ENCODE measurements at places on chromosomes 6 and 20.

GRCh38 chr20:34815636-34816035, 9.8 kb downstream of the NCOA6 start:
- no peak for DNase-seq
- no peak overlapping the region for H3K27ac ChIP-seq
- H3K27me3 ChIP-seq: no peaks in the 10 kb centered on the region
- H3K4me3 ChIP-seq: no peak overlapping the region
- H3K36me3 ChIP-seq: no peaks in the 10 kb centered on the region
- no peaks in the 10 kb centered on the region for H3K4me1 ChIP-seq

DNA sequence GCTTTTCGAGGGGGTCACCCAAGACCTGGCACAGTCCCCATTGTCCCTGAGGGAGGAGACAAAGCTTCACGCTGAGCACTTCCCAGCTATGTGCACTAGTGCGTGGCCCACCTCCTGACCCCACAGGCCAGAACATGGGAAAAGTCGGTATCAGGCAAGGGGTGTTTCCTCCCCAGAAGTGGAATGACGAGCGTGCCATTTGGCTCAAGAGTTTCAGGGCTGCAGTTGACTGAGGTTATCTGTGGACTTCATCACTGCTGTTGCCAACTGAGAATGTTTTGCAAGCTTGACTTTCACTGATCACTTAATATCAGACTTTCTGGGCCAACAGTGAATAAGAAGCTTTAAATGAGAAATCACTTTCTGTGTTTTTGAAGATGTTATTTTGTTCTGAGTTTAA, 137.0 kb upstream of the AFDN start:
- no peaks in the 10 kb centered on the region for H3K27me3 ChIP-seq
- no peaks in the 10 kb centered on the region for H3K36me3 ChIP-seq
- no peak overlapping the region for H3K4me3 ChIP-seq
- H3K27ac ChIP-seq: no peak overlapping the region
- peak; percentile 37 for DNase-seq

DNA sequence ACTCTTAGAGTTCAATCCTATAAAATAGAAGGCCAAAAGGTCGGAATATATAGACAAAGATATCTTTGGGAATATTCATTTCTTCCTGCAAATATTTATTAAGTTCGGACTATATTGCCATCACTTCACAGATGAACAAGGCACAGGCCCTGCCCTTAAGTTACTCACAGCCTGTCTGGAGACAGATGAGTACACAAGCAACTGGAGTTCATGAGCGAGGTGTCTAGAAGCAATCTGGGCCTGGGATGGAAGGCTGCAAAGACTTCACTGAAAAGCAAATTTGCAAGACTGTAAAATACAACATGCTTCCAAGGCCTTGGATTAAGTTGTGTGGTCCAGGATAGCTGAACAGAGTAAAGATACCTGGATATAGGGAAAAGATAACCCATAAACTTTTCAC, 56.7 kb upstream of the CEP85L start:
- no peaks in the 10 kb centered on the region for H3K36me3 ChIP-seq
- DNase-seq: peak; percentile 3
- H3K4me1 ChIP-seq: peaks cover 15% of the 10 kb centered on the region
- no peak overlapping the region for H3K27ac ChIP-seq
- no peaks in the 10 kb centered on the region for H3K27me3 ChIP-seq

DNA sequence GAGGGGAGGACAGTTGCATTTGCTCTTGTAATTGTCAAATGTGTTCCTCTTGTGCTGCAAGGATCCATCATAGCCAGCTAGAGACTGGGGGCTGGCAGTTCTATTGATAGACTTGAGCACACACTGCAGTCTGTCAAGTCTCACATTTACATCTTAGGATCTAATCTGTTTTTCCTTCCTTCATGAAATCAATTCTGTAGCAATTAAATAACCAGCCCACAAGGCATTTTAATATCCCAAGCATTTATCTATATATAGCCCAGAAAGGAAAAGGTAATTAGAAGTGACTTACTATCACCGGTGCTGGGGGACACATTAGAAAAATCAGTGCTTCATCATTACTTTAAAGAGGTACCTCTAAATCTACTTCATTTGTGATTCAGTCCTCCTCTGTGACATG, 143.0 kb upstream of the STXBP5 start:
- H3K27ac ChIP-seq: no peak overlapping the region
- no peaks in the 10 kb centered on the region for H3K27me3 ChIP-seq
- DNase-seq: no peak
- H3K36me3 ChIP-seq: no peaks in the 10 kb centered on the region

GRCh38 chr6:128422200-128422599, 98.2 kb downstream of the PTPRK start:
- no peak overlapping the region for H3K27ac ChIP-seq
- no peak overlapping the region for H3K4me3 ChIP-seq
- H3K36me3 ChIP-seq: no peaks in the 10 kb centered on the region
- H3K4me1 ChIP-seq: no peaks in the 10 kb centered on the region

DNA sequence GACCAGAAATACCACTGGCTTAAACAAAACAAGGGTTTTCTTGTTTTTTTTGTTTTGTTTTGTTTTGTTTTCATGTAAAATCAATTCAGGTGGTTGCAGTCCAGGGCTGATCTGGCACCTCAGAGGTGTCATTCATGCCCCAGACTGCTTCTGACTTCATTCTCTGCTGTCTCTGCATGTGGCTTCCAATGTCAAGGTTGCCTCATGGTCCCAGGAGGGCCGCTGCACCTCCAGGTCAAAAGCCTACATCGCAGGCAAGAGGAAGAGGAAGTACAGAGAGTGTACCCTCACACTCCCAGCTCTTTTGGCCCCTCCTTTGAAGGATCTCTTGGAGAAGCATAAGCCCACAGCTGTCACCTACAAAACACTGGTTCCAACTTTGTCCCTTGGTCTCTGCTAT, 1.4 kb upstream of the BTN3A1 start:
- DNase-seq: no peak
- H3K27ac ChIP-seq: no peak overlapping the region
- H3K4me3 ChIP-seq: no peak overlapping the region
- no peaks in the 10 kb centered on the region for H3K27me3 ChIP-seq
- H3K36me3 ChIP-seq: no peaks in the 10 kb centered on the region

DNA sequence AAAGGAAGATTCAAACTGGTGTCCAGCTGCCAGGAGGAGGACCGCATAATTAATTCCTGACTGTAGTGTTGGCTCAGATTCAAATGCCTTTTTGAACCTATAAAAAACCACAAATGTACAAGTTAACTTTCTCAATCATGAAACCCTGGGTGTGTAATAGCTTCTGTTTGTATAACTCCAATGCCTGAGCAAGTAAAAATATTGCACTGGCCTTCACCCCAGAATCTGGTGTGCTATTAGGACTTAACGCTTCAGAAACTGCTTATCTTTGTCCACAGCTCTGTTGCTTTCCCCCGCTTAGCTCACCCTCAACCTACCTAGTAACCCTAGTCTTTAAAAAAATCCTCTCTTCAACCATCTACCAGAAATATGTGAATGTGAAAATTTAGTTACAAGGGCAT, 119.1 kb upstream of the MAP7 start:
- no peak overlapping the region for H3K27ac ChIP-seq
- H3K4me3 ChIP-seq: no peak overlapping the region
- H3K4me1 ChIP-seq: no peaks in the 10 kb centered on the region
- no peak for DNase-seq
- no peaks in the 10 kb centered on the region for H3K27me3 ChIP-seq
- no peaks in the 10 kb centered on the region for H3K36me3 ChIP-seq

- no peak for DNase-seq
- H3K36me3 ChIP-seq: no peaks in the 10 kb centered on the region
- H3K4me1 ChIP-seq: no peaks in the 10 kb centered on the region
- H3K27ac ChIP-seq: no peak overlapping the region
These were observed 117.4 kb upstream of the GRIK2 start for GRCh38 chr6:101276066-101276465.

GRCh38 chr20:23654000-23654399, 16.2 kb upstream of the CST3 start:
- H3K27me3 ChIP-seq: no peaks in the 10 kb centered on the region
- H3K4me1 ChIP-seq: no peaks in the 10 kb centered on the region
- no peak overlapping the region for H3K4me3 ChIP-seq
- H3K36me3 ChIP-seq: no peaks in the 10 kb centered on the region

DNA sequence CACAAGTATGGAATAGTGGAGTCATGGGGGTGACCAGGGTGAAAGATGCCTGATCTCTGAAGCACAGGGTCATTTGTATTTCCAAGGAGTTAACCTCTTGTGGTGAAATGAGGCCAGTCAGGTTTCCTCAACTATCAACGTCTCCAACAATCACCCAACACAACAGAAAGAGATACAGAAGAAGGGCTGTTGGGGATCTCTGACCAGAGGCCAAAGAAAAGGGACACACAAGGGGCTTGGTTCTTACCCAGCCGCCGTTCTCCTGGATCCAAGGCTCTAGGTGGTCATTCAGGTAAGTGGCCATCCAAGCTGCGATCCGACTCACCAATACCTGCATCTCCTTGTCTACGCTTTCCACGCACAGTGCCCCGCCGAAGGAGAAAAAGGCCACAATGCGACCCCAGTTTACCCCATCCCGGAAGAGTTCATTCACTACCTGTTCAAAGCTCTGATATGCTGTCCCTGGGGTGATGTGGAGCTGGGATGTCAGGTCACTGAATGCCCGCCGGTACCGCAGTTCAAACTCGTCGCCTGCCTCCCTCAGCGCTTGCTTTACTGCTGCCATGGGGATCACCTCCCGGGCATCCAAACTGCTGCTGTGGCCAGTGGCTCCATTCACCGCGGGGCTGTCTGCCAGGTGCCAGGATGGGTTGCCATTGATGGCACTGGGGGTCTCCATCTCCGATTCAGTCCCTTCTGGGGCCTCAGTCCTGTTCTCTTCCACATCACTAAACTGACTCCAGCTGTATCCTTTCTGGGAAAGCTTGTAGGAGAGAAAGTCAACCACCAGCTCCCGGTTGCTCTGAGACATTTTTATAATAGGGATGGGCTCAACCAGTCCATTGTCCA, 1.0 kb downstream of the BCL2L1 start:
- H3K27ac ChIP-seq: no peak overlapping the region
- no peaks in the 10 kb centered on the region for H3K27me3 ChIP-seq
- DNase-seq: no peak
- peaks cover 16% of the 10 kb centered on the region for H3K4me1 ChIP-seq
- no peak overlapping the region for H3K4me3 ChIP-seq

DNA sequence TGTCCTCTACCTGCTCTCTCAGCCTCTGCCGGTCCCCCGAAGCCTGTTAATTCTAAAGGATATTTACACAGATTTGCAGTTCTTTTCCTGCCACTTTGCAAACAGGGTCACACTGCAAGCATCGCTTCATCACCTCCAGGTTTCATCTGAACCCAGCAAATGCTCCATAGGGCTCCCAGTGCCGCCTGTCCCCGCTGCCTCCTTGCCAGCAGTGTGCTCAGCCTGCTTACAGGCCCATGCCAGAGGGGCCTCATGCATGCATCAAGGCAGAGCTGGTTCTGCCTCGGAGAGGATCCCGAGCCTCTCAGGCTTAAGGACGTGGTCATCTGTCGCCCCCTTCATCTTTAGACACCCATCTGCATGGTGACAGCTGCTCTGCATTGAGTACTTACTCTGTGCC, 10.5 kb downstream of the SIRPA start:
- H3K36me3 ChIP-seq: no peaks in the 10 kb centered on the region
- no peak overlapping the region for H3K27ac ChIP-seq
- no peak overlapping the region for H3K4me3 ChIP-seq
- no peaks in the 10 kb centered on the region for H3K27me3 ChIP-seq
- no peak for DNase-seq

DNA sequence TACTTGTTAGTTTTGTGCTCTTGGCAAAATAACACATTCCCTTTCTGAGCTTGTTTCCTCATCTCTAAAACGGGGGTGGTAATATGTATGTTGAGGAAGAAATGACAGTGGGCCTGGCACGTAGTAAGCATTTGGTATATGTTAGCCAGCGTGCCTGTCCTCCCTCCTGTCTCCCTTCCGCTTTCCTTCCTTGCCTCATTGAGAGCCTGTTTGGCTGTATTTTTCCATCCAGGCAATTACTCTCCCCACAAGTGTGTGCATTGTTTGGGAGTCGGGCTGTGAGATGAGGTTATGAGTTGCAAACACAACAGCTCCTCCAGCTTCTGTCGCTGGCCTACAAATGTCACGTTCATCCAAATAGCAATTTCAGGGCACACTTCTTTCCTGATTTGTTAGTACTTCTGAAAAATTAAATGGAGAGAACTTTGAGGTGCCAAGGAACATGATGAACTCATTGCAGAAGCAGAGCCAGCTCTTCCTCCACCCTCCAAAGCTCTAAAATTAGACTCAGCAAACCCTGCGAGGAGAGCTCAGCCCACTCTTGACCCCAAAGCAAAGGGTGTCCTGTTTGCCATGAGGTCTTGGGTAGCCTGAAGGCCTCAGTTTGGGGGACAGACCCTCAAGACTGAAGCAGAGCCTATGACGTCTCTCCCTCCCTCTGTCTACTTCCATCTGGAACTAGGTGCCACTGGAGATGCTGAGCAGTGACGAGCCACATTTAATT, 50.7 kb upstream of the TOX2 start:
- no peak overlapping the region for H3K4me3 ChIP-seq
- no peak for DNase-seq
- no peak overlapping the region for H3K27ac ChIP-seq
- no peaks in the 10 kb centered on the region for H3K4me1 ChIP-seq
- H3K36me3 ChIP-seq: no peaks in the 10 kb centered on the region

GRCh38 chr6:7114744-7115458, 7.1 kb downstream of the RREB1 start:
- no peak overlapping the region for H3K4me3 ChIP-seq
- peaks cover 28% of the 10 kb centered on the region for H3K4me1 ChIP-seq
- no peaks in the 10 kb centered on the region for H3K27me3 ChIP-seq
- H3K36me3 ChIP-seq: no peaks in the 10 kb centered on the region

DNA sequence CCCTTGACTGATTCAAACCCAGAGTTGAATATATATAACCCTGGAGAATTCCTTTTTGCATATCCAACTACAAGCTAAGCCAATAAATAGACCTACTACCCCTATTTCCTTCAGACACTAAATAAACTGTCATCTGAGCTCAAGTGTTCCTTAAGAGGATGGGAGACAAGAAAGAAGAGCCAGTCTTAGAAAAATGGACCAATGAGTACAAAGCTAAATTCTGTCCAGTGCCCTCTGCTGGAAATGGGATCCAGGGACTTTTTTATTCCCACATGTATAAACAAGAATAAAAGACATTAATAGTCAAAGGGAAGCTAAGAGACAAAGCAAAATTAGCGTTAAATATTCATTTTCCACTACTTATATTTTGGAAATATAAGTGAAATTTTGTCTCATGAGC, 4.8 kb downstream of the PPP1R10 start:
- no peak overlapping the region for H3K27ac ChIP-seq
- peaks cover 3% of the 10 kb centered on the region for H3K4me1 ChIP-seq

DNA sequence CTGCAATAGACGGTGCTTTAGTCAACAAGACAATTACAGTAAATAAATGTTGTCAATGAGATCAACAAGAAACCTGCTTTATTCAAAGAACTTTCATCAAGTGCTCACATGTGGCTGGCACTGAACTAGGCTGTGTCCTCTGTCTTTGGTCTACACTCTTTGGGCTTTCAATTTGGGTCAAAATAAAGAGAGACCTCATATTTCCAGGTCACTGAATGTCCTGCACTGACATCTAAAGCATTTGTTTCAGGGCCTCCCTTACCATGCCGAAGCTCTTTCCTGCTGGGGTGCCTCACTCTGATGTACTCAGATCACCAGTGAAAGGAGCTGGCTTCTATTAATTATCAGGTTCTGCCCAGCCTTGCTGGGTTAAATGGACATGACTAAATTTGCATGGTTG, 32.0 kb downstream of the PDE7B start:
- H3K27ac ChIP-seq: no peak overlapping the region
- H3K4me3 ChIP-seq: no peak overlapping the region
- no peaks in the 10 kb centered on the region for H3K4me1 ChIP-seq
- no peaks in the 10 kb centered on the region for H3K27me3 ChIP-seq
- no peaks in the 10 kb centered on the region for H3K36me3 ChIP-seq

All from mesendoderm (in vitro differentiated cells).